ENCODE measurements at places on chromosomes 11 and 22.
A peak's percentile ranks its signal among the peaks of the same experiment; 100 is the strongest.

DNA sequence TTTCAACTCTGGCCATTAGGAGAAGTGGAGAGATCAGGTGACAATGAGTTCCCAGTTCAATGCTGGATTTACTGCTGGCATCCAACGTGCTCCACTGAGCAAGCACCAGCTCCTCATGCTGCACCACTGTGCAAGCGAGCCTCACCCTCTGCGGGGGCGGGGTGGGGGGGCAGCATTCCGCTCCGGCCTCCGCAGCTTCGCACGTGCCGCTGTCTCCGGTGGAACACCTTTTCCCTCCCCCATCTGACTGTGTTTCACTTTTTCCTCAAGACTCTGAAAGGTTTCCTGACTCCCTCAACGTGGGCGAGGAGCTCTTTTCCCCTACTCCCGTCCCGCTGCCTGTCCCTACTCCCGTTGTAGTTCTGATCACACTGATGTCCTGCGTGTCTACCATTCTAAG, 835 bp upstream of the RHOD start:
- DNase-seq: no peak

- DNase-seq: no peak
Measured at GRCh38 chr11:57639321-57640067, 10.2 kb downstream of the YPEL4 start.

GRCh38 chr11:38339835-38340440, 1741.9 kb upstream of the RAG2 start:
- no peak for DNase-seq

DNA sequence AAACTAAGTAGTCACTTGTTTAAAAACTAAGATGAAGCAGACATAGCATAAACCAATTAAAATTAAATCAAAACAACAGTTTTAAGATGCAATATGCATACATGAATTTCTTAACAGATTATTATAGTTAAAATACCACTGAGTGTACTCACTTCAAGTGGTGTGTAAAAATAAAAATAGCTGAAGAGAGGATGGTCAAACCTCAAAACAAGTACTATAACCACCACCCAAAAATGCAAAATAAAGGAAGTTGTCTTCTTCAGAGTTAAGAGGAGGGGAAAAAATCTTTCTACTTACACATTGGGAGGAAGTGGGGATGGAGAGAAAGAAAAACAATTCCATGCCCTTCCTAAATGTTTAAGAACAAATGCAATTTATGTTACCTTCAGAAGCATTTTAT, 31.9 kb downstream of the RRAS2 start:
- DNase-seq: no peak

- DNase-seq: no peak
Measured at GRCh38 chr22:49704345-49705215, 123.1 kb downstream of the BRD1 start.

- no peak for DNase-seq
Measured at GRCh38 chr11:93529707-93530467, 13.3 kb downstream of the SMCO4 start.

DNA sequence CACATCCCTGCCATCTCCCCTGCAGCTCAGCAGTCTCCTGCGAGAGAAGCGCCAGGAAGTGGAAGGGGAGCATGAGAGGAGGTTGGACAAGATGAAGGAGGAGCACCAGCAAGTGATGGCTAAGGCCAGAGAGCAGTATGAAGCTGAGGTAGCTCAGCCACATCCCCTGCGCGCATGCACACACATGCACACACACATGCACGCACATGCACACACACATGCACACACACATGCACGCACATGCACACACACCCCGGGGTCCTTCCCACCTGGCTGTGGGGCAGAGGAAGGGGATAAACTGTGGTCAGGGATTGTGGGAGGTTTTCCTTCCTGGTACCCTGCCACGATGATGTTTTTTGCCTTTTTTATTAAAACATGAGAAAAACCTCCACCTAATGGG, 65.3 kb downstream of the CEP164 start:
- no peak for DNase-seq

DNA sequence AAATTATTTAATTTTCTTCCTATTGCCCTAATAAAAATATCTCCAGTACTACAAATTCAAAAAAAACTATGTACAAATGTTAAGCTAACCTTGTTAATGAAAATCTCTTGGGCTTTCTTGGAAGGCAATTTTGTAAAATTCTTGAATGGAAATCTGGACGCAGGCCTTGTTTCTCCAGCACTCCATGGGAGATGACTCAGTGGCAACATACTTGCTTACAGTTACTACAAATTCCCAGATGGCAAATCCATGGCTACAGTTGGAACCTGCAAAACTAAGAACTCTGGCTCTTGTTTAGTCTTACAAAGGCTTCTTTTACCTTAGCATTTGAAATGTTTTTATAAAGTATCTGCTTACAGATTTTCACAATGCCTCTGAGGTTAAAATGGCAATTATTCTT, 725.2 kb downstream of the DLG2 start:
- no peak for DNase-seq

- DNase-seq: no peak
Measured at GRCh38 chr11:114321621-114322257, 25.5 kb downstream of the NNMT start.

- peak; percentile 82 for DNase-seq
Measured at GRCh38 chr22:30286813-30287647, 2.3 kb downstream of the CASTOR1 start.

DNA sequence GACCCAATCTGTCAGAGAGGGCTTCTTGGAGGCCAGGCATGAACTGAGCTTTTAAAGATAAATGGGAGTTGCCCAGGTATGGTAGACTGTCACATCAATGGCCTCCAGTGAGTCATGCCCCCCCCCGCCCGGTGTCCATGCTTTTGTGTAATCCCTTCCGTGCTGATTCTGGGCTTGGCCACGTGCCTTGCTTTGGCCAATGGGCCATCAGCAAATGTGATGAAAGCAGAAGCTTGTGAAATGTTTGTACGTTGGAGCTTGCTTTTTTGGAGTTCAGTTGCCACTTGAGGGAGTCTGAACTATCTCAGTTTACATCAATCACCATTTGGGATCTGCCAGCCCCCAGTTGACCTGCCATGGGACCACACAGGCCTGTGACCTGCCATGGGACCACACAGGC, 4.3 kb upstream of the THY1 start:
- no peak for DNase-seq

- DNase-seq: no peak
Measured at GRCh38 chr11:131874070-131874469, 503.7 kb downstream of the NTM start.

- no peak for DNase-seq
Measured at GRCh38 chr11:132942611-132943356, 589.5 kb downstream of the OPCML start.
